Activated CD4-positive, alpha-beta T cell treated with anti-CD3 and anti-CD28 coated beads, Interleukin-2, amount 50 U/mL, for 48 hours (primary cell): ENCODE measurements at places on chromosomes 16 and 17.
A peak's percentile ranks its signal among the peaks of the same experiment; 100 is the strongest.

DNA sequence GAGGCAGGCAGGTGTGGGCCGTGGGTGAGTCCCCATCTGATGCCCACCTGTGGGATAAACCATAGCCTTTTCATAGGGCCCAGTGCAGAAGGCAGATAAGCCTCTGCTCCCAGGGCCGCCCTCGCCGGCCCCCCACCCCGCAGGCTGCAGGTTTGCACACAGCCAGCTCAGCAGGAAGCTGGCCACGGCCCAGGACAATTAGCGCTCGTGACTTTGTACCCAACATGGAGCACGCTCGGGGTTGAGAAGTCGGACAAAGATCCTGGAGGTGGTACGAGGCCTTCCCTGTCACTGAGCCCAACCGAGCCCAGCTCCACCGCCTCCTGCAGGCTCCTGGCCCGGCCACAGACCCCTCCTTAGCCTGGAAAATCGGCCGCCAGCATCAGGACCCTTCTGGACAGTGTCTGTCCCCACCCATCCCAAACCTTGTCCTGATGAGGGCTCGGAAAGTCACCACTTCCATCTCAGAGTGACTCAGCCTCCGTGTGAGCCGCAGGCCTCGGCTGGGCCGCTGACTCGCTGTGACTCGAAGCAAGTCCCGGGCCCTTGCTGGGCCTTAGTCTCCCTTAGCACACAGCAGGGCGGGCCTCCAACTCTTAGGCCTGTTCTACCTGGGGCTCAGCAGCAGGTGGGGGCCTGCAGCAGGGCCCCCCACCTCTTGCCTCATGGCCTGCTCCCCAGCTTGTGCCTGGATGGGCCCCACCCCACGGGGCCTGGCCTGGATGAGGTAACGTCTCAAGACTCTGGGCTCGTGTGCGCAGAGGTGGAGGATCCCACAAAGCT, 22.7 kb downstream of the FAM83G start:
- DNase-seq = no peak

- DNase-seq = no peak
Measured at GRCh38 chr16:86073103-86073625, 174.2 kb downstream of the IRF8 start.

- peak; percentile 37 for DNase-seq
Measured at GRCh38 chr16:89921702-89922476, 1.3 kb upstream of the TUBB3 start.

DNA sequence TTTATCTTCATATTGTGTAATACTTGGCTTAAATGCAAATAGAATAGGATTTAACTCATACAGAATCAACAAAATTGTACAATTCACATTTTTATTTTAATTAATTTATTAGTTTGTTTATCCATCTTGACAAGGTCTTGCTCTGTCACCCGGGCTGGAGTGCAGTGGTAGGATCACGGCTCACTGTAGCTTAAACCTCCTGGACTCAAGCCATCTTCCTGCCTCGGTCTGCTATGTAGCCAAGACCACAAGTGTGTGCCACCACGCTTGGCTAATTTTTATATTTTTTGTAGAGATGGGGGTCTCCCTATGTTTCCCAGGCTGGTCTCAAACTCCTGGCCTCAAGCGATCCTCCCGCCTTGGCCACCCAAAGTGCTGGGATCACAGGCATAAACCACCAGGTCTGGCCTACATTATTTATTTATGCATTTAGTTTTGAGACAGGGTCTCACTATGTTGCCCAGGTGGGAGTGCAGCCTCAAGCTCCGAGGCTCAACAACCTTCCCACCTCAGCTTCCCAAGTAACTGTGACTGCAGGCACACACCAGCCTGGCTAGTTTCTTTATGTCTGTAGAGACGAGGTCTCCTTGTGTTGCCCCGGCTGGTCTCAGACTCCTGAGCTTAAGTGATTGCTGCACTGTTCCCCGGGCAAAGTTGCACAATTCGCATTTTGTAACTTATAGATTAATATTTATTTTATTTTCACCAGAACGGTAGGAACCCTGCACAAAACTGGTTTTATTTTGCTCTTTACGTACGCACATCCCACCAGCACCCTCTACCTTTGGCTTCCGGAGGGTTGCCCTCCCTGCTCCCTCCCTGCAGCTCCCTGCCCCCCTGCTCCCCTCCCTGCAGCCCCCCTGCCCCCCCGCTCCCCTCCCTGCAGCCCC, 4.9 kb downstream of the DPEP1 start:
- DNase-seq = no peak

DNA sequence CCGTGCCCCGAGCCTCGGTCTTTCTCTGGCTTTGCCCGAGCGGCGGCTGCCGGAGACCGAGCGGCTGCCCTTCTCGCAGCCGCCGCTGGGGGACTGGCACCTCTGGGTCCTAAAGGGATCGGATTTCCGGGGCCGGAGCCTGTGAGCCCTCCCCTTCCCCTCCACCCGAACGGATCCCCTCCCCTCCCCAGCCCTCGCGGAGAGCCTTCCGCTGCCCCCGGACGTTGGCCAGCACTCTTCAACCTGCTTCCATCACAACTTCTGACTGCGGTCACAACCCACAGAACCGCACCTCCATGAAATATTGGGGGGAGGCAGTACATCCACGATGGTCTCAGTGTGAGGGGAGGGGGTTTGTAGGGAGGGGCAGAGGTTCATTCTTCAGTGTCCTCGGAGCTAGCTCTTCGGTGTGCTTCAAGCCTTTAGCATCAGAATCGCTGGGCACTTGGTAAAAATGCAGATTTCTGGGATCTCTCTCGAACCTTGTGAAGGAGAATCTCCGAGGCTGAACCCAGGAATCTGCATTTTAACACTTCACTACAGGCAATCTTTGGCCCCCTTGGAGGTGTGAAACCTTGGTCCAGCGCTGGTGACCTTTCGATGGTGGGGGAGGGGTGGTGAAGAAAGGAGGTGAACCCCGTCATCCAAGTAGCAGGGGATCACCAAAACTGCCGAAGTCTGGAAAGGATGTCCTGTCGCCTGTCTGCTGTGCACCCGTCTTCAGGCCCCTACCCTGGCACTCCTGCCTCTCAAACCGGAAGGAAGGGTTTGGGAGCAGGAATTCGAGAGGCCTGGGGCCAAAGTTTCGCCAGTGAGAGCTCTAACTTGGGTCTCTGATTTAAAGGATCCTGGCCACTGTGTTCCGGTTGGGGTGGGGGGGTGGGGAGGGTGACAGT, 812 bp upstream of the PPP1R9B start:
- DNase-seq = peak; percentile 91

DNA sequence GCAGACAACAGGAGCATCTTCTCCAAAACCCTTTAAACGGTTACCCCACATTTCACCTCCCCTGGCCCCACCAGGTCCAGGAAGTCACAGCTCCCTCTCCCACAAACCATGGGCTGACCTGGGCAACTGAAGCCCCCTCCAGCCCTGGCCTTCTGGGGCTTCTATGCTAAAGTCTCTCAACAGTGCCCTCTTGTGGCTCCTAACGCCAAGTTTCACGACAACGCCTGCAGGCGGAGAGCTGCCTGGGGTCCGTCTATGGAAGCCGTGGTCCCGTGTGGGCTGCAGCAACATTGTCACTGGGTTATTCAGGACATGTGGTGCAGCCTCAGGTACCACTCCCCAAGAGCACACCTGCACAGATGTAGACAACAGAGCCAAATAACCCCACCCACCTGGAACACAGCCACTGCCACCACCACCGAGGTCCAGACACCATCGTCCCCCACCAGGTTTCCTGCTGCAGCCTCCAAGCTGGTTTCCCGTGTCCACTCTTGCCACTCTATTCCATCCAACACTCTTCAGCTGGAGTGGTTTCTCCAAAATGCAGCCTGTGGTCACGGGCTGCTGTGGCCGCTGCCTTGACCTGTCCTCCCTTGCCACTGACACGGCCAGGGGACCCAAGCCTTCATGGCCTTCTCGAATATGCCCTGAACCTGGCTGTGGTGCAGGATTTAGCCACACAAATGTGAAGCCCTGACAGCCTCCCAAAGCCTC, 19.1 kb downstream of the C16orf95 start:
- DNase-seq = peak; percentile 41

DNA sequence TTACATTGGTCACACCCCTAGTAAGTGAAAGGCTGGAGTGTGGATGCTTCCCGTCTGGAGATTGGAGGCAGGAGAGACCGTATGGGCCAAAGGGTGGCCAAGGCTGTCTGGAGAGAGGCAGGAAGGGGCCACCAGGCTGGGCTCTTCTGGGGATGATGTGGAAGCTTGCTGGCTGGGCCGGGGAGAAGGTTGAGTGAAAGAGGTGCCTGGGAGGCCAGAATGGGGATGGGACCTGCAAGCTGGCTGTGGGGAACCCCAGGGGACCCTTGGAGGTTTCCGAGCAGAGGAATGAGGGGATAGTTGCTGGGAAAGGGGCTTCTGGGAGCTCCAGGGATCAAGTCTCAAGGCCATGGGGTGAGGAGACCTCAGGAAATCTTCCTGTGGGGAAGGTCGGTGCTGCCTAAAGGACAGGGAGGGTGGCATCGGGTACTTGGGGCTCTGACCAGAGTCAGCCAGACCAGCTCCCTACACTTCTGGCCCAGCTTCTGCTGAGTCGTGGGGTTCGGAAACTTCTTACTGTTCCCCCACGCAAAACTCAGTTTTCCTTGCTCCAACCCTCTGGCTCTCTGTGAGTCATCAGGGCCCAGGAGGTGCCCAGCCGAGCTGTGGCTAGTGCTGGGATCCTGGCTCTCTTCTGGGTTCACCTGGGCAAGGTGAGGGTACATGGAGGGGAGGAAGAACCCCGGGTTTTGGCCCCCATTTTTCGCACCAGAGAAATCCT, 3.1 kb downstream of the MRC2 start:
- no peak for DNase-seq

GRCh38 chr16:84308120-84308519, 13.4 kb downstream of the WFDC1 start:
- peak; percentile 17 for DNase-seq

- no peak for DNase-seq
Measured at GRCh38 chr16:17354141-17354601, 116.6 kb downstream of the XYLT1 start.

GRCh38 chr16:17330044-17330443, 140.7 kb downstream of the XYLT1 start:
- no peak for DNase-seq

DNA sequence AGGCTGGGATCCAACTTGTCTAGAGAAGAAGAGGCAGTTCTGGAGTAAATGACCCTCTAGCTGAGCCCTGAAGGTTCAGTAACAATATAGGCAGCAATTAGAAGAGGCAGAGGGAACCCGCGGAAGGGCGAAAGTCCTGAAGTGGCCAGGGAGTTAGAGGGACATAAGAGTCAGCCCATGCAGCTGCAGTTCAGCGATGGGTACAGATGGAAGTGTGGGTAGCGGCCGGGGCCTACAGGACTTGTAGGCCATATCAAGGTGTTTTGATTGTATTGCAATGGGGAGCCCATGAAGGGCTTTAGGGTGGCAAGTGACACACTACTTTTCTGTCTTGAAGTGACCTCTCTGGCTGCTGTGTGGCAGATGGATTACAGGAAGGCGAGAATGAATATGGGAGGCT, 3.0 kb downstream of the ELAC2 start:
- no peak for DNase-seq

DNA sequence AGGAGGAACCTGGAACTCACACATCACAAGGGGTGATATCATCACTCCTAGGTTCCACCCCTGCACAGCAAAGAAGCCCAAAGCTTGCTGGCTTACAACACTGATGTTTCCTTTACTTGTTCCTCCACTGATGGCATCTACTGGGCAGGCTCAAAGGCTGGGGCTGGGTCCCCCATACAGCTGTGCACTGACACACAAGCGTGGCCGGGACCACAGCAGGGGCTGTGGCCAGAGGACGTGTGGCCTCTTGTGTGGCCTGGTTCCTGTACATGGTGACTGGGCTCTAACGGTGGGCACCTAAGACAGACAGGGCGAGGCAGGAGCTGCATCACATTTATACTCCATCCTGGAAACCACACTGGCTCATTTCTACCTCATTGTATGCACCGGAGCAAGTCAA, 264.4 kb upstream of the FOXF1 start:
- no peak for DNase-seq

- peak; percentile 61 for DNase-seq
Measured at GRCh38 chr16:22898874-22899348, 84.9 kb downstream of the HS3ST2 start.

DNA sequence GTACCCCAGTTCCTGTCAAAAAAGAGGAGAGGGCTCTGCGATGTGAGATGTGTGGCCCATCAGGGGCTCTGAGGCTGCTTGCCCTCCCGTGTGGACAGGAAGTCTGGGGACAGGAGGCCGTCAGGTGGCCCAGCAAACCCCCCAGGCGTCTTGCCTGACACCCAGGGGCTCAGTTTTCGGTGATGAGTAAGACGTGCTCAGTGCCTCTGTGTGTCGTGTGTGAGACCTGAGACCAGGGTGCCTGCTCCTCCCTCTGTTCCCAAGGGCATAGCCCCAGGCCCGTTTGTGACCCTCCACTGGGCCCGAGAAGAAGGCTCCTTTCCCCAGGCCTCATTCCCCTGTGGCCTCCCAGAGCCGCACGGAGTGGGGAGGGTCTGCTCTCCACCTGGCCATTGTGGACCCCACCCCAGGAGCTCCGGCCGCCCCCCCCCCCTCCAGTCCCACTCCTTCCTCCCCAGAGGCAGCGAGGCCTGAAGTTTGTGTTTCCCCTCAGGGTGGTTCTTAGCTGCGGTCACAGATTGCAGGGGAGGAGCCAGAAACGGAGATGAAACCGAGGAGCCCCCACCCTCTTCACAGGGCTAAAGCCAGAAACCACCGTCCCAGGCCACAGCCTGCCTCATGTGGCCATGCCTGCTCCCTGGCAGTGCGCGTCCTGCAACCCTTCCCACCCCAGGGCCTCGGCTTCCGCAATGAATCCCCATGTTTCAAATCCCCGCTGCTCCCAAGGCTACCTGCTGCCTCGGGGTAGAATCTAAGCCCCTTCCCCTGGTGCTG, 4.9 kb upstream of the ACTG1 start:
- DNase-seq = no peak

GRCh38 chr16:24826096-24826690, 19.6 kb upstream of the SLC5A11 start:
- no peak for DNase-seq

- peak; percentile 25 for DNase-seq
Measured at GRCh38 chr17:6894206-6894528, 62.6 kb upstream of the TEKT1 start.

GRCh38 chr16:89843409-89844350, 15.4 kb downstream of the SPIRE2 start:
- DNase-seq = no peak

- DNase-seq = no peak
Measured at GRCh38 chr16:56975714-56976113, 13.6 kb upstream of the NLRC5 start.

DNA sequence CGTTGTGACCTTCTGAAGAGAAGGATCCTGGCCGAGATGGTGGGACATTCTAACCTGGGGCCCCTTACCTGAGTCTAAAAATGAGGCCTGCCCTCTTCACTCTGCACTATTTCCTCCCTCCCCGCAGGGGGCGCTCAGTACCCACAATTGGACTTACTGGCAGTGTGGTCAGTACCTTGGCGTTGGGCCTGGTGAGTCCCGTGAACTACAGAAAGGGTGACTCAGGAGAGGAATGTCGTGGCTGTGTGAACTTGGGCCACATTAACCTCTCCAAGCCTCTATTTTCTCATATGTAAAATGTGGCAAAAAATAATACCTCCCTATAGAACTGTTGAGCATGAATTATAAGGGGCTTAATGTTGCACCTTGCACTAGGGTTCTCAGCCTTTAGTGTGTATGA, 3.9 kb downstream of the RSAD1 start:
- DNase-seq = peak; percentile 87
